Choroid plexus epithelial cell (primary cell): ENCODE measurements at places on chromosomes 3 and 15.

GRCh38 chr3:64878362-64878761 lies 190.6 kb upstream of the ADAMTS9 start:
- DNase-seq, result peak; percentile 59

GRCh38 chr3:14389166-14389606 lies 13.2 kb upstream of the SLC6A6 start:
- no peak for DNase-seq

DNA sequence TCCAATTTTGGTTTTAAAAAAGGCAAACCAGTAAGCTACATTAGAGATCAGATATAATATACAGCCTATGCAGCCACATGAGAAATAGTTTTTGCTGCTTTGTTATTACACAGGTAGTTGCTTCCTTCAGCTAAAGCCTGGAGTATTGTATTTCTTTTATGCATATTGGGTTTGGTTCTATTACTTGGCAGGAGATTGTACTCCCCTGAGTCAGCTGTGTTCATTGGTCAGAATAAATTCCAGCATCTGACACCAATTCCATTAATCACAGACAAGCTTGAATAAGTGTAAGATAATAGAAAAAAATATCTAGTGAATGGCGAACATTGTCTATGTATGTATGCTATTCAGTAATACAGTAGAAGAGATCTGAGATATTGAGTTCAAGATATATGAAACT lies 26.1 kb upstream of the ZCWPW2 start:
- DNase-seq, result peak; percentile 61

GRCh38 chr3:193984876-193985275 lies 151.1 kb upstream of the HES1 start:
- no peak for DNase-seq

DNA sequence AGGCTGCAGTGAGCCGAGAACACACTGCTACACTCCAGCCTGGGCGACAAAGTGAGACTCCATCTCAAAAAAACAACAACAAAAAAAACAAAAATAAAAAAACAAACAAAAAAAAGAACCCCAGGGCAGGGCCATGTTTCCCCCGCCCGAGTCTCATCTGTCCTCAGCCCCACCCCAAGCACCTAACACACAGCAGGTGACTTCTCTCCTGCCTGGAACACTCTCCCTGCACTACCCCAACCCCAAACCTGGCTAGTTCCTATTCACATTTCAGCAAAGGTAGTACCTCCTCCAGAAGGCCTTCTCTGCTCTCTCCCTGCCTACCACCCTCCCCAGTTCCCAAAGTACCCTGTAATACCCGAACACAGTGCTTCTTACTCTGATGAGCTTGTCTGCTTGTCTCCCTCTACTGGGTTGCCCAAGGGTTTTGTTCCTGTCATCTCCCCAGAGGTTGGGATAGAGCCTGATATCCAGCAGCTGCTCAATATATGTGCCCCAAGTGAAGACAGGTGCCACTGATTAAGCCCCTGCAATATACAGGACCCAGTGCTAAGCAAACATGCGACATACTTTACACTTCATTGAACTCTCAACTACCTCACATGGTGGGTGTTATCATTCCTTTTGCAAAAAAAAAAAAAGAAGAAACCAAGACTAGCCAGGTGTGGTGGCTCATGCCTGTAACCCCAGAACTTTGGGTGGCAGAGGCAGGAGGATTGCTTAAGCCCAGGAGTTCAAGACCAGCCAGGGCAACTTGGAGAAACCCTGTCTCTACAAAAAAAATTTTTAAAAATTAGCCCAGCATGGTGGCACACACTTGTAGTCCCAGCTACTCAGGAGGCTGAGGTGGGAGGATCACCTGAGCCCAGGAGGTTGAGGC lies 103.6 kb downstream of the DAPK2 start:
- DNase-seq, result no peak

DNA sequence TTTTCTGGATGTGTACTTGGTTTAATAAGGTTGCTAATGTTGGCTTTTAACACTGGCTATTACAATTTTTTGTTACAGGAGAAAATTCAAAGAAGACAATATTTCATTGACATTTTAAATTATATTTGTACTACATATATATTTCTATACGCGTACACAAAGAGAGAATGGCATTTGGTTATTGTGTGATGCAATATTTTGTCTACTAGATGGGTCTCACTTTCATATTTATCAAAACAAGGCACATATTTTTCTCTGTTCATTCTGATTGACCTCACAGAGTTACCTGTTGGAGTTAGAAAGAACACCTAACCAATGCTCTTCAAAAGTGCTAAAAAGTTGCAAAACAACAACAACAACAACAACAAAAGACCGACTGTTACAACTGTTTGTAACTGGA lies 50.2 kb upstream of the VGLL3 start:
- no peak for DNase-seq

GRCh38 chr15:81941479-81941878 lies 104.3 kb downstream of the MEX3B start:
- peak; percentile 52 for DNase-seq

GRCh38 chr3:190016966-190017365 lies 103.7 kb downstream of the P3H2 start:
- DNase-seq, result no peak

DNA sequence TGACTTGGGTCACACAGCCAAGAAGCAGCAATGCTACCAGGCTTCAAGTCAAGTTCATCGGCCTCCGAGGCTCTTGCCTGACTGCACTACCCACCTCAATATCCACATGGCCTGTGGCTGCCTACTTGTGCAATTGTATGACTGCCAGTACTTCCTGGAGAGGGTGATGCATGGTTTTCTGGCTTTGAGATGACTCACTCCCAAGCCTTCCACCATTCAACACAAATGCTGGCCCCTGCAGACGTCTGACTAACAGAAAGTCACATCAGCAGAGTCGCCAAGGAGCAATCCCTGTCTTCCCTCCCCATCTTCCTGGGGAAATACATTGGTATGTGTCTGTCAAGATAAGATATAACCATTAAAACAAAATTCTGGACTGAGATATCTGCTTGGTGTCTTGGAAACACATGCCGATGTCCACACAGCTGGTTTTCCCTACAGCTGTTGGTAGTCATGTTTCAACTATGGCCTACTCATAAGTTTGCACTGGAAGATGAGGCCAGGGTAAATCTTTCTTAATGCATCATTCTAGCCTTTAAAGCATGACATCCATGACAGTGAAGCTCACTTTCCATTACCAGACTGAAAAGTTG lies 79.6 kb upstream of the SPATA12 start:
- peak; percentile 97 for DNase-seq

- peak; percentile 36 for DNase-seq
Measured at GRCh38 chr3:79418855-79419621, 348.8 kb downstream of the ROBO1 start.

DNA sequence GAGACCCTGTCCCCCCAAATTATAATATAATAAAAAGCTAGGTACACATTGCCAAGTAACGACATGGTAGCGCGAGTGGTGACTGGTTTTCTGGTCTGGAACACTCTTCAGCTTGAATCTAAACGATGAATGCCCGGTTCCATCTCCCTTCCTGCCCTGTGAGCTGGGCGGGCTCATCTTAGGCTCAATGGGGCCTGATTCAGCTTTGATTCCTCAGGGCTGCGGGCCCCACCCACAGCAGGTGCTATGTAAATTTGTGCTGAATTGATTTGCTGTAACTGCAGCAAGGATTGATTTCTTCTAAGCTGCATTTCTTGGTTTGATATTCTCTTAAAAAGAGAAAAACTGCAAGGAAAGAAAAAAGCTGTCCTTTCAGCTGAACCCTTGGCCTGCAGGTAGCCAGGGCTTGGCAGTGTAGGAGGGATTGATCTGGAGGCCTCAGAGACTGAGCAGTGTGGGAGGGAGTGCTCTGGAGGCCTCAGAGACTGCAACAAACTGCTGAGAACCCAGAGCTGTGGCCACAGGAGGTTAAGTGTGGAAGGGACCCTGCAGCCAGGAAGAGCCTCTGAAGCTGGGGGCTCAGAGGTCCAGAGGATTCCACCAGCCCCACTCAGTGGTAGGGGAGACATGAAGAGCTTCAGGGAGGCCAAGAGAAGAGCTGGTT lies 231.6 kb downstream of the XXYLT1 start:
- no peak for DNase-seq

DNA sequence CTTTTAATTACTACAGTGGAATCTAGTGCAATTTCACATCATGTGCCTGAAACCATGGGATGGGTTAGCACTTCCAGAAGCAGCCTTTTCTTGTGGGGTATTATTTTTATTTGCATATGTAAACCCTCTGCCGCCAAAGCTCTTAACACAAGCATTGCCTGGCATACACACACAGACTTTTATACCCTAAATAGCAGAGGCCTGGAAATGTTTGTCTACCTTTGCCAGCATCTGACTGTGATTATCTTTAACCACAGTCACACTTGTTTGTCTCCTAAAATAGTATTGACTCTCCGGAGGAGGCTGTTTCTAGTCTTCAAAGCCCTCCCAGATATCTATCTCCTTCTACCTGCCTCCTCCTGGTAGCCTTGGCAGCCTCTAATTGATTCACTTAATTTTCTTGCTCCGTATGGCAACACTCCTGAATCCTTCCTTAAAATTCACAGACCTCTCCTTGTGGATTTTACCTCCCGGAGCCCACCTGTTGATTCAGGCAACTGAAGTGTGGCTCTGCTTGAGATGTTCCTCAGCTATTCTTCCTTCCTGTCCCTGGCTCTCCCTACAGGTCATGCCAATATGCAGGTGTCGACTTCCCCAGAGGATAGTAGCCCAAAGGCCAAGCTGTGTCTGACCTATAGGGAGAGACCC lies 127.1 kb upstream of the UMPS start:
- DNase-seq, result no peak

DNA sequence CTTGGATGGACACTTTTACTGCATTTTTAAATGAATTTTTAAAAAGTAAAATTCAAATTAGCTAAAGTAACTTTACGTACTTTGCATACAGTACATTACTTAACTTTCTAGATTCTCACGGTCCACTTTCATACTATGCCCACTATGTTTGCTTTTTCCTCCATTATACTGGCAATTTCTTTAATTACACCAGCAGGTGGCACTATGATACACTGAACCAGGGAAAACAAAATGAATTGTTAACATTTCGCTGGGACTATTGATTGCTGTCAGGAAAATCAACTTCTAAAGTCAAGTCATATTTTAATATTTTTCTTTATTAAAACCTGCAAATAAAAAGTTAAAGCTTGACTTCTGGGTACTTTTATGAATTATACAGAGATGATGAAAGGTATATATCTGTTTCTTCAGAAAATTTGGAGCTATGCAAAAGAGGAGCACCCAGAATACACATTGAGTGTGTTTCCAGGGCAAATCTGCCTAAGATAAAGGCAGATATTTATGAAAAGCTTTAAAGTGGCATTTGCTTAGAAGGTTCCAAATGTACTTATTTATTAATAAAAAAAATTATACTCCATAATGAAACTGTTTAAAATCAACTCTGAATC lies 21.8 kb upstream of the POU1F1 start:
- peak; percentile 72 for DNase-seq

DNA sequence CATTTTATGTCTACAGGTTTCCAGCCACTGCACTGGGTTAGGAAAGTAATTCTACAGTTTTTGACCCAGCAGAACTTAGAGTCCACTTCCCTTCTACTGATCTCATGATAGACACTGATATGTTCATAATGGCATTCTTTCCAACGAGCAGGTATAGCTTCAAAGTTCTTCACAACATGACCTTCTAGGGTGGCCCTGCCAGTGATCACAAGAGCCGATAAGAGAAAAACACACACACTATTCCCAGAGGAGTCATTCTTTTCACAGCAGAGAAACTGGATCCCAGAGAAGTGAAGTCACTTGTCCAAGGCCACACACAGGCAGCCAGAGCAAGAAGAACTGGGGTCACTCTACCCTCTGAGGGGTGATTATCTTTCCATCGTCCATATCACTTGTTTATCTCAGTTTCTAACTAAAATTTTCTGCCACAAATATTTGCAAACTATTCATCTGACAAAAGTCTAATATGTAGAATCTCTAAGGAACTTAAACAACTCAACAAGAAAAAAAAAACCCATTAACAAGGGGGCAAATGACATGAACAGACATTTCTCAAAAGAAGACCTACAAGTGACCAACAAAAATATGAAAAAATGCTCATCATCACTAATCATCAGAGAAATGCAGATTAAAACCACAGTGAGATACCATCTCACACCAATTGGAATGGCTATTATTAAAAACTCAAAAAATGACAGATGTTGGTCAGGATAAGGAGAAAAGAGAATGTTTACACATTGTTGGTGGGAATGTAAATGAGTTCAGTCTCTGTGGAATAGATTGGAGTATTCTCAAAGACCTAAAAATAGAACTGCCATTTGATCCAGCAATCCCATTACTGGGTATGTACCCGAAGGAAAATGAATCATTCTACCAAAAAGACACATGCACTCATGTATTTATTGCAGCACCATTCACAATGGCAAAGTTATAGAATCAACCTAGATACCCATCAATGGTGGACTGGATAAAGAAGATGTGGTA lies 31.5 kb downstream of the SPTSSB start:
- no peak for DNase-seq

- no peak for DNase-seq
Measured at GRCh38 chr3:54353946-54354345, 231.6 kb downstream of the CACNA2D3 start.

- DNase-seq, result no peak
Measured at GRCh38 chr15:51735228-51736010, 2.0 kb downstream of the LYSMD2 start.

DNA sequence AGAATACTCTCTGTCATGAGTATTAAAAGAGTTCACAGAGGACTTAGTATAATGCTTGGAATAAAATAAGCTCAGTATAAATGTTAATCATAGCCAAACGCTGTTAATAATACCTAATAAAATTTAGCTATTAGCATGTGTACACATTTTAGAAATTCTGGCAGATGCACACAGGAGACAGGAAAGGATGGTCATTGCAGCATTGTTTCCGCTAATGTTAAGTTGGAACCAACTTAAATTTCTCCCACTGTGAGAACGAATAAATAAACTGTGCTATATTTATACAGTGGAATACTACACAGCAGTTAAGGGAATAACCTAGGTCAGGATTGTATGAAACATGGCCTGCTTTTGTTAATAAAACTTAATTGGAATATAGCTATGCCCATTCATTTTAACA lies 370.4 kb upstream of the TGFBR2 start:
- no peak for DNase-seq
